ENCODE measurements at places on chromosomes 5 and 9.

- no peak for DNase-seq
These were observed 116.1 kb downstream of the ARL15 start for GRCh38 chr5:54194318-54194717.

DNA sequence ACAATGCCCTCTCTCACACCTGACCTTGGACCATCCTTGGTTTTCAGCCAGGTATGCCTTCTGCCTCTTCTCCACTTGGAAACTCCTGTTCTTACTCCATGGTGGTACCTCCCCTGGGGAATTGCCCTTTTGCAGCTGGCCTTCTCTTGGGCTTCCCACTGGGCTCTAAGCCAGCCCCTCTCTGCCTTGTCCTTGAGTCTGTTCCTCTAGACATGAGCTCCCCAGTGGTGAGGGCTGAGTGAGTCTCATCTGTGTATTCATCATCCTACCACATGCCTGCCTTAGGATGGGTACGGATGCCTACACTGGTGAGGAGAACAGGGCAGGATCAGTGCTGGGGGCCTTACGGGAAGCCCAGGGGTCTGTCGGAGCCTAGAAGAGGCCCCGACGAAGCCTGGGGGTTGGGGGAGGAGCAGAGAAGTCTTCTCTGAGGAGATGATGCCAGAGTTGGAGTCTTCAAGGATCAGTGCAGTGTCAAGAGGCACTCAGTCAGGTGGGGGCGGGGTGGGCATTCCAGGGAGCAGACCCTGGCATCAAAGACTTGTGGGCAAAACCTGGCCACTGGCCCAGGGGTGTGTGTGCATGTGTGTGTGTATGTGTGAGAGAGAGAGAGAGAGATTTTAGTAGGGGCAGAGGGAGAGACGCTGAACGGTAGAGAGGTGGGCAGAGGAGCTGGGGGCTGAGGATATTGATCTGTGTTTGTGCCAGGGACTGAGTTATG, 5.2 kb upstream of the CRB2 start:
- no peak for DNase-seq

DNA sequence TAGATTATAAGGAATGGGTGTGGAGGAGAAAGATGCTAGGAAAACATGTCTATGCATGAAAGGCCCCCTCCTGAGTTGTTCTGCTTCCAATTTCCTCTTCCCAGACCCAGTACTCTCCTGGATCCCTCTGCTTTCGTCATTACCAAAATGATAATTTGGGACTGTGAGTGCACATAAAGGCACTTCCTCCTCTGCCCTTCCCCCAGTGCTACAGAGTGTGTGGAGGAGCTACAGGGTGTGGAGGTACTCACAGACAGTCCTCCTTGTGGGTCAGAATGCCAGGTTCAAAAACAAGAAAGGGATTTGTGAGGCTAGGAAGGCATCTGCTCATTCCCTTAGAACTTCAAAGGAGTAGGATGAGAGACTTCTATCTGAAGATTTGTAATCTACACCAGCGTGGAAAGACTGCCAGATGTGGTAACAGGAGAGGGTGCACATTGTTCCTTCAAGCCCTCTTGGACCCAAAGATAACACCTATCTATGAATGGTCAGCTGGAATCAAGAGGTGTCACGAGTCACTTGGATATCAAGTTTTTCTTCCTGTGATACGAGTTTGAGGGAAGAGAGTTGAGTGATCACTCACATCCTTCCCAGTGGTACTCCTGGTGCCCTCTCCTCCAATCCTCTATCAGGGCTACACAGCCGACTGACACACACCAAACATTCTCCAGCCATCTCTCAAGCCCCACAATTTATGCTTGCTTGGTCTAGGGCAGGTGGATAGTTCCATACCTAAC, 201.1 kb downstream of the EPB41L4A start:
- DNase-seq, result no peak

DNA sequence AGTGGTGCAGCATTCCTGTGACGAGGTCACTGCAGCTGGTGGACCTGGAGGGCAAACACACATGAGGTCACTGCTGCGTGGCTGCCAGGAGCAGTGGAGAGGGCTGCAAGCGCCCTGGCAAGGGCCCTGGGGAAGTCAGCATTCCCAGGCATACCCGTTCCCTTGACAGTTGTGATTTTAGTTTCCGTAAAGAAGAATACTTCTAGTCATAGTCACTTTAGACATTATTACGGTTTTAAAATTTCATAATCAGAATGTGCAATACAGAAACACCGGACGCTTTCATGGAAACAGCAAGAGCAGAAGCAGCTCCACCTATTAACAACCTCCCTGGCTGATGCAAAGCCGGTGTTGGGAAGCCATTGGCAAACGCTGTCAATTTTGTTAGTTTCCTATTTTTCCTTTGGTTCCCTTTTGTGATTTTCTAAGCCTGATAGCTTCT, 129.8 kb downstream of the GADD45G start:
- DNase-seq, result no peak

DNA sequence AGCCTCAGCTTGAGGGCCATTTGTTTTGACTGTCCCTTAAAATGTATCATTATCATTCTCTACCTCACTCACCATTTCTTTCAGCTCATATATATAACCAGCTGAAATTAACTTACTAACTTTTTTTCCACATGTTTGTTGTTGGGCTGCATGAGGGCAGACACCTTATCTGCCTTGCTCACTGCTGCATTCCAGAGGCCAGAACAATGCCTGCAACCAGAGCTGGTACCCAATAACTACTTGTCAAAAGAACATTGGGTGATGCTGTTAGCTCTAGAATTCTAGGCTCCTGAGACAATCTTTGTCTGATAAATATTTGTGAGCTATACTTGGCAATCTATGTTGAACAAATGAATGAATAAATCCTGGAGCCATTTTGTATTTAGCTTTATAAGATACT, 68.3 kb downstream of the HTR4 start:
- no peak for DNase-seq

DNA sequence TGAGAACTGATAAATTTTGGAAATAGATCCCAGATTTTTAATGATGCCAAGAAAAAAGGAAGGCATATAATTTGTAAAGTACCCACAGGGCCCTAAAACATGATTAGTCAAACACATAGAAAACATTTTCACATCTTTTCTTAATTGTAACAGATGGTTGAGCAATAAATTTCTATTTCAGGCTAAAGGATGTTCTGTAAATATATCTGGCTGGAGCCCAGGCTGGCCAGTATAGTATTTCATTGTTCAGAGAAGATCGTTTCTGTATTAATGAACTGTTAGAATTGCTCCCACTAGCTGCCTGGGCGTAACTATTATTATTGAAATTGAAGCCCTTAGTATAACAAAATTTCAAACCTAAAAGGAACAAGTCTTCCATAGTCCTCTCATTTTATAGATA, 105.3 kb upstream of the SMC2 start:
- DNase-seq, result no peak

DNA sequence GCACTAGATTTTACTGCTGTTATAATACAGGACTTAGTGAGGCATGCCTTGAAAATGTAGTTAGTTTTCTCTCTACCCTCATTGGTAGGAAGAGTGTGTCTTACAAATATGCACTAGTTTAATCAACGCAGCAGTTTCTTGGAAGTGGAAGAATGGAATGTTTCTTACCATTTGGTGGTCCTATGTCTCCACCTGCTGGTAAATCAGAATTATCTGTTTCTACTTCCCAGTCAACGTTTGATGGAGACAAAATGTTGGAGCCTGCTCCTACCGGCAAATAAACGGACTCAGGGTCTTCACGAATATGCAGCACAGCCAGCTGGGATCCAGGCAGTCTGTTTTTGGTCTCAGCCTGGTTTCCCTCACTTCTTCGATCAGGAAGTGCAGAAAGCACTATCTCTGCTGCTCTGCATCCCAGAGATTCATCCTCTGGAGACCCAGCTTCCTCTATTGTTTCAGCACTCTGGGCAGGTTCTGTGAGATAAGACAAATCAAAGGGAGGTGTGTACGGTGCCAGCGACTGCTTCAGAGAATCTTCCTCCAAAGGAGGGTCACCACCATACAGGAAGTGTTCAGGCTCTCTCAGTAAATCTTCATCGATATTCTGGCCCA, 59.5 kb upstream of the PCA3 start:
- no peak for DNase-seq

DNA sequence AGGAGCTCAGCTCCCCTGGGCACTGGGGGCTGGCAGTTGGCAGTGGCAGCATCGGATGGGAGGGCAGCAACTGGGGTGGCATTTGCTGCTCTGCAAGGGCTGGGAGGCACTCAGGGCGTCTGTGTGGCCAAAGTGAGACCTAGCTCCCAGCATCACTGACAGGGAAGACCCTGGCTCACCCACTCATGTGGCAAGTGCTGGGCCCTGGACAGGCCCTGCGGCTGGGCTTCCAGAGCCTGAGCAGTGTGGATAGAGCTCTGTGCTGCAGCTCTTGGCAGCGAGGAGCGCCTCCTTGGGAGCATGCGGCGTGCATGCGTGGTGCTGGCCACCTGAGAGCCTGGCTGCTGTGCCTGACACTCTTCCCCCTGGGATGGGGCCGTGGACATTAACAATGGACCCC, 10.2 kb downstream of the CEP72 start:
- DNase-seq, result no peak

GRCh38 chr9:92158097-92158601, 42.9 kb upstream of the SPTLC1 start:
- no peak for DNase-seq

DNA sequence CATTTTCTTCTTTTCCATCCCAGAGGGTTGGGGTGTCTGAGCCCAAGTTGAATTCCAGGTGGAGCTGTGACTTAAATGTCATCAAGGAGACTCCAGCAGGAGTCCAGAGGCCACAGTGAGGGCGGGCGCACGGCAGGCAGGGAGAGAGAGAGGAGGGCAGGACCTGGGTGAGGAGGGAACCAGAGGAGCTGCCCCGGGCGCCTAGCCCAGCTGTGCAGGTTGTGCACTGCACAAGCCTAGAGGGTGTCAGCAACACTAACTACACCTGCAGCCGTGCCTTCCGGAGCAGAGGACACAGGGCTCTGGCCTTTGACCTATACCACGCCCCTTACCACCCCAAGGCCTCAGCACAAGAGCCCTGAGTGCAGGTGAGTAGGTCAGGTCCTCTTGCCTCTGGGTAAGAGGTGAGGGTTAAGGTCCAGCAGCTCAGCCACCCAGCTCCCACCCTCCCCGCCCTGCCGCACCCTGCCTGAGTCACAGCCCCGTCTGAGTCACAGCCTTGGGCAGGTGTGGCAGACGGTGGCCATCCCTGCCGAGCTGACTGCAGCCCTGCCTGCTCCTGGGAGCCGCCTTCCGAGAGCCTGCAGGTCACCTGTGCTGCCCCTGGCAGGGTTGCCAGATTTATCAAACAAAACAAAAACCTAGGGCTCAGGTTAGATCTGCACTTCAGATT, 6.4 kb upstream of the AGPAT2 start:
- no peak for DNase-seq

DNA sequence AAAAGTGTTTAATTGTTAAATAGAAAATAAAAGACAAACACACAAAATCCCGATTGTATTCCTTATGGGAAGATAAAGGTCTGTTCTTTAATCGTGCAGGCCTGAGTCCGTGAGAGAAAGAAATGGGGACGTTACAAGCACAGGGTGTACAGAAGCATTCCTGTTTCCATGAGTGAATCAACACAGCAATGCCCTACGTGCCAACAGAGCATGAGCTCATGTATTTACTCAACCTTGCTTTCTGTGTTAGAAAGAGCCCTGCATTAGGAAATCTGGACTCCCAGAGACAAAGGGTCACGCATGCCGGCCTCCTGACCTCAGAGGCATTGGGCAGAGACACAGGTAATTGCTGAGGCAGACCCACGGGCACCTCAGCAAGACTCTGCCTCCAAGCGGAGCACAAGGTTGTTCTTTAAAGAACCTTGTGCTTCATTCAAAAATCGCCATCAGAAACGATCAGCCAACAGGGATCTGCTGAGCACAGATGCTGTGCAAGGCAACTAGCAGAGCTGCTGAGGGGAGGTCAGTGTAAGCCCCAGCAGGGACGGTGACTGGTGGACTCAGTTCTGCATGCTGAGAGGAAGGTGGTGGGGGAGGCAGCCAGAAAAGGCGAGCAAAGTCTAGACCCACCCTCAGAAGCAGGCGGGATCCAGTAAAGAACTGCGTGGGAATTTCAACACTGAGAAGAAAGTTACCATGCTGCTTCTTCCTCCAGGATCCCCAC, 101.0 kb downstream of the TLE1 start:
- DNase-seq, result no peak

DNA sequence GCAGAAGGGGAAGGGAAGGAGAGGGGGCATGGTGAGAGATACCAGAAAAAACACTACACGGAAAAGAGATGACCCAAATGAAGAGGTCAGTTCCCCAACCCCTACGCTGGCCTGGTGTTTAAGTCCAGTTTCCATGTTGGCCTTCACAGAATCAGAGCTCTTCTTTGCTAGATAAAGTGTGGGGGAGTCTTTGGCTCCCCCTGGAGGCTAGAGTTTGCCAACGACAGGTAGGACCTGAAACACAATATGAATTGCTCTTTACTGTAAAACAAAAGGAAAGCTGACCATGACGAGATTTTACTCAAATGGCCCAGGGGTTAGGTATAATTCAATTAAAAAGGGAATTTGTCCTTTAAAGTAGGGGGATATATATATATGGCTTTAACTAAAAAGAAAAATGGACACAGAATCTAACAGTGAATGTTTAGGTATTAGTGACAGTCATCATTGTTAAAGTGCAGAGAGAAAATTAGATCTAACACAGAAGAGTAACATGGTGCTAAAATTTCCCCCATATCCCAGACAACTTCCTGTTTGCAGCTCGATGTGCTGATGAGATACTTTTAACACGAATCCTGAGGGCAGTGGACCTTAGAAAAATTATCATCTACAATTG, 92.0 kb downstream of the SV2C start:
- DNase-seq, result peak; percentile 5

DNA sequence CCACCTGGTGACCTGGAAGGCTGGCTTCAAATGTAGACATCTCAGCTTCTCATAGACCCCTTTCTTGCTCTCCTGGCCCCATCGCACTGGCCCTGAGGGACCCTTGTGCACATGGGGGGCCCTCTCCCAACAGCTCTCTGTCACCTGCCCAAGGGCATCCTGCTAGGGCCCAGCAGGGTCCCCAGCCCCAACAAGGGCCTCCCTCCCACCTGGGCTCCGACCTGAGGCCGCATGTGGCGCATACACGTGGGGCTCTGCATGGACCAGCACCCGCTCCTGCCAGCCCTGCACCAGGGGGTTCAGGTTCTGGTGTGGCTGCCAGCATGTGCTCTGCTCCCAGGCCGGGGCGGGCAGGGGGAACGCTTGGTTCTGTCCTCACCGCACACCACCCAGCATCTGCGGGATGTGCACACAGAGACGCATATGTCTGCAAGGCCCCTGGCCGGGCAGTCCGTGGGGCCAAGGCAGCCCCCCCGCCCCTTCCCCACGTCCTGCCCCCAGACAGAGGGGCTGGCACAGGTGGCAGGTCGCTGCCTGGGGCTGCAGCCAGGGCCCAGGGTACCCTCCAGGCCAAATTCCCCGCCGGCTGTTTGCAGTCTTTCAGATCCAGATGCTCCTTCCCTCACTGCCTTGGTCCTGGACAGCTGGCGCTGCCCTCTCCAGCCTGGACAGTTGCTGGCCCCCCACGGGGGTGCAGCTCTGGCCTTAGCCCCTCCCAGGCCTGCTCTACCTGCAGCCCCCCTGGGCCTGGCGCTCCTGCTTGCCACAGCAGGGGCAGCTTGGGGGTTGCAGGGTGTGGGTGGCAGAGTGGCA, 17.9 kb upstream of the NRARP start:
- no peak for DNase-seq

DNA sequence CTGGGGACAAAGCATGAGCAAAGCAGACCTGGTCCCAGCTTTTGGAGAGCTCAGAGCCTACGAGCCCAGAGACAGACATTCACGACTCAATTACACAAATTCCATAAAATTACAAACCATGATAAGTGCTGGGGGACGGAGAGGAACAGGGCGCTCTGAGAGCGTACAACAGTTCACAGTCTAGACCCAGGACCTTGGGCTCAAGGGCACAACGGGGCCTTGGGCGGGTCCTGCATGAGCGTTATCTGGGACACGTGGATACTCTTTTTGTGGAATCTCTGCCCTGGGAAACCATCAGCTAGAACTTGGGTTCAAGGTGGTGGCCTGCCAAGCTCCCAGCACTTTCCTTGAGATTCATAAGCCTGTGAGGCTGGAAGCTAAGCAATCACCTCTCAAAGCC, 9.4 kb upstream of the ANXA6 start:
- DNase-seq, result no peak

Data from stimulated activated CD4-positive, alpha-beta T cell treated with anti-CD3 and anti-CD28 coated beads, Interleukin-15, amount 100 ng/mL, for 1 hour (primary cell).